Hair follicle dermal papilla cell (primary cell): ENCODE measurements at places on chromosomes 3 and 15. TPM values are rescaled to one million over a fixed set of nuclear protein-coding genes. Genes with fewer than 3 reads are reported as not detected.

CPEB1 gene
- total RNA-seq = 13.1 and 14.9 TPM in 2 replicates

CPNE9 gene
- not detected in 2 replicates for total RNA-seq

TNFAIP8L3 gene
- 0.81 and 2.7 TPM in 2 replicates for total RNA-seq

PIF1 gene
- total RNA-seq = 3.6 and 8.4 TPM in 2 replicates

PSMD2 gene
- total RNA-seq = 213 and 248 TPM in 2 replicates

CDCP1 gene
- total RNA-seq = 31.5 and 39.8 TPM in 2 replicates

HESX1 gene
- total RNA-seq = 0.12 TPM in 1 of 2 replicates, not detected in the other

ARNT2 gene
- total RNA-seq = 23.5 and 30.0 TPM in 2 replicates

ACKR4 gene
- 86.3 and 170 TPM in 2 replicates for total RNA-seq

TTC14 gene
- total RNA-seq = 31.2 and 33.6 TPM in 2 replicates

SLC9A9 gene
- total RNA-seq = 22.5 and 23.7 TPM in 2 replicates

CCR4 gene
- not detected in 2 replicates for total RNA-seq

CKMT1B gene
- total RNA-seq = not detected in 2 replicates

SAXO2 gene
- total RNA-seq = 1.6 TPM in 1 of 2 replicates, not detected in the other

ACTC1 gene
- total RNA-seq = 1.6 and 13.5 TPM in 2 replicates

SENP8 gene
- total RNA-seq = 2.3 and 2.4 TPM in 2 replicates

STT3B gene
- total RNA-seq = 105 and 140 TPM in 2 replicates

CELSR3 gene
- 1.3 and 1.6 TPM in 2 replicates for total RNA-seq

LEKR1 gene
- 0.61 and 0.81 TPM in 2 replicates for total RNA-seq

SPG11 gene
- 65.0 and 83.9 TPM in 2 replicates for total RNA-seq

OIP5 gene
- total RNA-seq = 0.36 and 0.65 TPM in 2 replicates

RLBP1 gene
- not detected in 2 replicates for total RNA-seq

PLA2G4D gene
- total RNA-seq = not detected in 2 replicates

SMCO1 gene
- total RNA-seq = 0.16 TPM in 1 of 2 replicates, not detected in the other

LHFPL4 gene
- 0.12 TPM in 1 of 2 replicates, not detected in the other for total RNA-seq

AKAP13 gene
- total RNA-seq = 86.5 and 95.9 TPM in 2 replicates

PLSCR5 gene
- not detected in 2 replicates for total RNA-seq

ROPN1 gene
- total RNA-seq = not detected in 2 replicates
